ENCODE measurements at places on chromosomes 2 and 18. TPM values are rescaled to one million over a fixed set of nuclear protein-coding genes. Genes with fewer than 3 reads are reported as not detected.
A peak's percentile ranks its signal among the peaks of the same experiment; 100 is the strongest.

- no peak for DNase-seq
Measured at GRCh38 chr2:157833721-157834120, 42.4 kb downstream of the ACVR1 start.

DNA sequence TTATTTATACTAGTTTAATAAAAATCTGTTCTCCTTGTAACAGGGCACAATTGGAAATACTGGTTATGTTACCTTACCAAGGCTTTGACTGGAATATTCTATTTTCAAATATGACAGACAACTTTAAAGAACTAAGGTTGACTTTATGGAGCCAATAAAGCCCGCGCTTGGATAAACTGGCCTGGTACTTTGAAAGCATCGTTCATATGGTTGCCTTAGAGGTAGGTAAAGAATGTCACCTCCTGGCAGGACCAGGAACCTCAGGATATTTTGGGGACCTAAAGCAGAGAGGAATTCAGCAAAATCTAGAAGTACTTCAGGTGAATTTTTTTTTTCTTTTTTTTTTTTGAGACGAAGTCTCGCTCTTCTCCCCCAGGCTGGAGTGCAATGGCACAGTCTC, 71.2 kb upstream of the CREB1 start:
- no peak for DNase-seq

- no peak for DNase-seq
Measured at GRCh38 chr18:66344227-66344626, 259.7 kb downstream of the CDH19 start.

GRCh38 chr18:58080451-58080850, 36.4 kb downstream of the NEDD4L start:
- no peak for DNase-seq

DNA sequence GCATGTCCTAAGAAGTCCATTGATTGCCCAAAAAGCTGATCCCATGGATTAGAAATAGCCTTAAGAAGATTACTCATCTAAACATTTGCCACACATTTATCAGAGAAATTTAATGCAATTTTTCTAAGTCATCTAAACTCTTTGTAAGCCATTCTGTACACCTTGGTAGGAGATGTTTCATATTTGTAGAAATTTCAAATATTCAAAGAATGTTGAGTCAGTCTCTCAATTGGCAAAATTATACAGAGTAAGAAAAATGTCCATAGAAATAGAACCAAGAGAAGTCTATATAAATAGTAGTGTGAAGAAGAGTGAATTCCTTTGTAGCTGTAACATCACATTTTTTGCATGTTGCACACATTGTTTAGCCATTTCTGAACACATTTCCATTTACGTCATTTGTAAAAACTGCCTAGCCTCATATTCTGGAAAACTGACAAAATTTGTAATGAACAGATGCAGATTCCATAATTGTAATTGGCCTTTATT, 128.6 kb downstream of the MSTN start:
- no peak for DNase-seq

DNA sequence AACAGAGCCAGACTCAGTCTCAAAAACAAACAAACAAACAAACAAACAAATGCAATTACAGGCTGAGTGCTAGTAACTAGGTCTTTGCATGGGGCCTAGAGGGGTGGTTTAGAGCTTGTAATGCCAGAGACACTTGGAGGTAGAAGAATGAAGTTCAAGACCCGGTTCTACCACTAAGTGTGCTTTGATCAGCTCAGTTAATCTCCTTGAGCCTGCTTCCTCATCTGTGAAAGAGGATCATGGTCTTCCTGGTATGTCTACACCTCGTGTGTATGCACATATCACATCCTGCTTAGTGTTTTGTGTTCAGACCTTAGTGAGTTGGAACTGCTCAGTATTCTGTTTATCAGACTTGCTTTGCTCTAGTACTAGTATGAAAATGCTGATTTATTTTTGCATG, 4.8 kb upstream of the ATP6V1C2 start:
- no peak for DNase-seq

GRCh38 chr2:186044761-186045160, 306.2 kb downstream of the FSIP2 start:
- no peak for DNase-seq

DNA sequence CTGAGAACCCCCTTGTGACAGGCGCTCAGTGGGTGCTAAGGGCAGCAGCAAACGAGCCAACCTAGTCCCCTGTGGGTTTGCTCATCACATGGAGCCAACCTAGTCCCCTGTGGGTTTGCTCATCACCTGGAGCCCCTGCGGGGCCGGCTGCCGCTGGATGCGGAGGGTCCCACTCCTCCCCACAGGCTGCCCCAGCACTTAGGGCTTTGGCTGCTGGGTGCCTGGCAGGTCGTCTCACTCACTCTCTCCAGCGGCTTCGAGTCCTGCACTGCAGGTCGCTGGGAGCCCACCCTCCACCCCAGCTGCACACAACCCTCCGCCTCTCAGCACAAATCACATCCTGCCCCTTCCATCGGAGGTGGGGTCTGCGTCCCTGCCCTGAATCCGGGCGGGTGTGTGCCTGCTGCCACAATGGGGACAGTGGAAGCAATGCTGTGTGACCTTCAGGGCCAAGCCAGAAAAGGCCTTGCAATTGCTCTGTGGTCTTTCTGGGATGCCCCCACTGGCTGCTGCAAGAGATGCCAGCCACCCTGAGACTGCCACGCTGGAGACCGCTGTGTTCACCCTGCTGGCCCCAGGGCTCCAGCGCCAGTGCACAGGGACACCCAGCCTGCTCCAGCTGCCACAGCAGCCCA, 248.1 kb upstream of the SALL3 start:
- peak; percentile 39 for DNase-seq

GRCh38 chr18:41025666-41026065, 929.4 kb upstream of the PIK3C3 start:
- DNase-seq, result no peak

DNA sequence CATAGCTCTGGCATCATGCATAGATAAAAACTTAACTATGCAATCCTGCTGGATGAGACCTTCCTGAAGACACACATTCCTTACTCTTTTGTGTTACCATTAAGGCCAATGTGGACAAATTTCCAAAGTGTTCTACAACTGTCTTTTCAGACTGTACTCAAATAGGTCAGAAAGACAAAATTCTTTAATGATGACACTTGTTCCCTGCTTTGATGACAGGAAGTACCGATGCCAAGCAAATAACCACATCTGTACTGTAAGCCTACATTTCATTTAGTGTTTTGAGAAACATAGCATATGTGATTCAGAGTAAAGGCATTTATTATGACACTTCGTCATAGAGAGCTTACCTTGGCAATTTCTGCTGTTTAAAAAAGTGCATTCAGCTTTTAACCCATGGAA, 55.0 kb downstream of the PMAIP1 start:
- no peak for DNase-seq

GRCh38 chr2:152600051-152600657, 117.1 kb downstream of the PRPF40A start:
- DNase-seq, result no peak

- DNase-seq, result peak; percentile 88
Measured at GRCh38 chr18:65938592-65939372, 188.0 kb downstream of the CDH7 start.

GRCh38 chr18:22871809-22872525, 61.2 kb upstream of the RBBP8 start:
- DNase-seq, result peak; percentile 79

GRCh38 chr2:239304533-239305221, 96.1 kb downstream of the HDAC4 start:
- DNase-seq, result peak; percentile 36

DNA sequence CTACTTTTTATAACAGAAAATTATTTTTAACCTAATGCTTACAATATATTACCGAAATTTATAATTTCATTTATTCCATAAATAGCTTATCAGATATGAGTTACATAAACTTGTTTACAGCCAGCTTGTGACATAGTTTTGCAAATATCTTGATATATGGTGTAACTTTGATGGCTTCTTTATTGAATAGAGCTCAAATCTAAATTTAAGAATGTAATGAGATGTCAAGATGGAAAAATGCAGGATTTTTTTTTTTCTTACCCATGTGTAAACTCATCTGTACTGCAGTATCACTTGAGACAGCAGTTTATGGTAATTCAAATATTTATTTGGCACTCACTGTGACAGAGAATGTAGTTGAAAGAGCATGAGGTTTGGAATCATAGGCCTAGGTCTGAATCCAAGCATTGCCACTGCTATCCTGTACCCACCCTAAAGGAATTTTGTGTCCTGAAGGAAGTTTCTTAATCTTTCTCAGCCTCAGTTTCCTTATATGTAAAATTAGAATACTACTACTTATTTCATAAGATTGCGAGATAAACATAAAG, 3.8 kb downstream of the CREB1 start:
- DNase-seq, result no peak

The ZNF236 gene
- total RNA-seq, result 27.5 TPM

The TRABD2A gene
- total RNA-seq, result 7.7 TPM

The TP53I3 gene
- 14.0 TPM for total RNA-seq

The OTOS gene
- total RNA-seq, result not detected

The COL3A1 gene
- total RNA-seq, result not detected

The CCDC102B gene
- 4.9 TPM for total RNA-seq

The SNORC gene
- 6.2 TPM for total RNA-seq

The KLF11 gene
- 9.3 TPM for total RNA-seq

The NCKAP5 gene
- 0.58 TPM for total RNA-seq

The CFAP210 gene
- 0.70 TPM for total RNA-seq
